ENCODE measurements at places on chromosomes 5 and 9.

- peak; percentile 25 for DNase-seq
Observed at GRCh38 chr5:32443145-32443540, 1.4 kb downstream of the ZFR start.

- DNase-seq, result no peak
Observed at GRCh38 chr5:132203464-132203818, 24.2 kb downstream of the P4HA2 start.

GRCh38 chr5:78245136-78245535, 49.4 kb downstream of the AP3B1 start:
- no peak for DNase-seq

GRCh38 chr5:67373518-67373917, 176.9 kb upstream of the CD180 start:
- no peak for DNase-seq

DNA sequence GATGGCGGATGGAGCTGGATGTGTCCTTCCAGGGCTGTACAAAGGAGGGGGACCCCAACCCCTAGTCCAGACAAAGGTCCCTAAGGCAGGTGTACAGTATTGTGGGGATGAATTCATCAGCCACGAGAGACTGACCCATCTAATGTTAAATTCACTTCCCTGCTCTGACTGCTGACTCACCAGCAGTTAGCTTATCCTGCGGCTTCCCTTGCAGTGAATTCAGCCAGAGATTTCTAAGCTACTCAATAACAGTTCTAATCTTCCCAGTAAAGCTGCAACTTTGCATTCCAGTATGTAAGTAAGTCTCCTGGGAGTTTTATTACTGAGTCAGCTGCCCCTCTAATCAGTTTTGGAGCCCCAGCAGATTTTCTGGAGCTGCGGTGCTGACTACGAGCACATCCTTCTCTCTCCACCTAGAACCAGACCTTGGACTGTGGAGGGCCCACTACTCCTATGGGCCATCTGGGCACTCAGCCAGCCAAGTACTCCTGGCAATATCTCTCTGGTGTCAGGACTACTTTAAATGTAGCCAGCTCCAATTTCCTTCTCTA, 16.1 kb downstream of the B4GALT1 start:
- DNase-seq, result no peak

GRCh38 chr9:98886691-98887229, 56.9 kb upstream of the COL15A1 start:
- no peak for DNase-seq

GRCh38 chr5:68441309-68442073, 225.9 kb downstream of the PIK3R1 start:
- DNase-seq, result peak; percentile 16

DNA sequence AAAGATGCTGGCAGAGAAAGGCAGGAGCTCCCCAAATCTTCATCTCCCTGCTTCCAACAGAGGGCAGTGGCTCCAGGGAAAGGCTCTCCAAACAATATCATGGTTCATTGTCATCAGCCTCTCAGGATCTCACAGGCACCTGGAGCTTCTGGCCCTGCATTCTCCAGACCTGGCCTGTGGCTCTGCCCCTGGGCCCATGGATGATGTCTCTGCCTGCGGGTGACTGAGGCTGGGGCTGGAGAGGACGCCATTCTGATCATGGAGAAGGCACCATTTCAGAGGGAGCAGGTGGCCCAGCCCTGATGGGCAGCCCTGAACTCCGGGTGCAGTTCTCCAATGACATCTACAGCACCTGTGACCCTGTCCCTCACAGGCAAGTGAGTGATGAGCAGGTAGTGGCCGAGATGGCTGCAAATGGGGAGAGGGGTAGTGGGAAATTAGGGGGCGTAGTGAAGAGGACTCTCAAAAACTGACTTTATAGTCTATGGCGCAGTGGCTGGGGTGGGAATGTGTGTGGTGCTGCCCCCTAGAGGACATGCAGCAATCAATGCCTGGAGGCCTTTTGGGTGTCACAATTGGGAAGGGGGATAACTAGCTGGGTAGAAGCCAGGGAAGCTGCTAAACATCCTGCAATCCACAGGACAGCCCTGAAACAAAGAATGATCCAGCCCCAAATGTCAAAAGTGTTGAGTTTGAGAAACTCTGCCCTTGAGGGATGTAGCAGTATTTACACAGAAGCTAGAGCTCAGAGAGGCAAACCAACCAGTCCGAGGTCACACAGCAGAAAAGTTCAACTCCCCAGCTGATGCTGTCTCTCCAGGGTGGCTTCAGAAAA, 3.2 kb downstream of the SH3PXD2B start:
- peak; percentile 41 for DNase-seq

DNA sequence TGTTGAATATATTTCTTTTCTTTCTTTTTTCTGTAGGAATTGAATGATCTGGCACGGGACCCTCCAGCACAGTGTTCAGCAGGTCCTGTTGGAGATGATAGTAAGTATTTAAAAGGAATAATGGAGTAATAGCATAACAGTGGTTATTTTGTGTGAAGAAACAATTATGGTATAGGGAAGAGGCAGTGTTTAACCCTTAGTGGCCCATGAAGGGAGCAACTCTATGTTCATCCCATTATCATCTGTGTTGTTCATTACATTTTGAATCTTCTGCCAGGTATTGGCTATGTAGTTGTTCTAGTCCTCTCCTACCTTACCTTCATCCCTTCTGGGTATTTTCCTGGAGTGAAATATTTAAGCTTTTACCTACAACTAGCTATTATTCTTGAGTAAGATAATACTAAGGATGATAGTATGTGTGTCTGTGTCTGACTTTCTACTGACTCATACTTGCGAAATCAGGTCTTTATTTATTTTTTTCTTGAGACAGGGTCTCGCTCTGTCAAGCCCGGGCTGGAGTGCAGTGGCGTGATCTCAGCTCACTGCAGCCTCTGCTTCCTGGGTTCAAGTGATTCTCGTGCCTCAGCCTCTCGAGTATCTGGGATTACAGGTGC, 39.3 kb downstream of the UBE2D2 start:
- no peak for DNase-seq

DNA sequence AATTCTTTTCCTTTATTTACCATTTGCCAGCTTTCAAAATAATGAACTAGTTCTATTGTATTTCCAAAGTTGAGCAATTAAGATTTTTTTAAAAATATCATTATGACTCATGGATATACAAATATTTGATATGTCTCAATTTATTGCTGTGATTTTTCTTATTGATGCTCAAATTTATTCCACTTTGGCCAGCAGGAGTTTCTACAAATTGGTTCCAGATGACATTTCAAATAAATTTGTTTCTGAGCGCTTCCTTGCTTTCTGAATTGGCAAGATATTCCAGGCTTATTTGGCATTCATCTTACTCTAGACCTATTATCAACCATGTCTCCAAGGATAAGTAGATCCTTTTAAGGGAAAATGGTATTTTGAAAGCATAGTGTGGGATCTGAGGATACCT, 58.5 kb upstream of the TJP2 start:
- no peak for DNase-seq

DNA sequence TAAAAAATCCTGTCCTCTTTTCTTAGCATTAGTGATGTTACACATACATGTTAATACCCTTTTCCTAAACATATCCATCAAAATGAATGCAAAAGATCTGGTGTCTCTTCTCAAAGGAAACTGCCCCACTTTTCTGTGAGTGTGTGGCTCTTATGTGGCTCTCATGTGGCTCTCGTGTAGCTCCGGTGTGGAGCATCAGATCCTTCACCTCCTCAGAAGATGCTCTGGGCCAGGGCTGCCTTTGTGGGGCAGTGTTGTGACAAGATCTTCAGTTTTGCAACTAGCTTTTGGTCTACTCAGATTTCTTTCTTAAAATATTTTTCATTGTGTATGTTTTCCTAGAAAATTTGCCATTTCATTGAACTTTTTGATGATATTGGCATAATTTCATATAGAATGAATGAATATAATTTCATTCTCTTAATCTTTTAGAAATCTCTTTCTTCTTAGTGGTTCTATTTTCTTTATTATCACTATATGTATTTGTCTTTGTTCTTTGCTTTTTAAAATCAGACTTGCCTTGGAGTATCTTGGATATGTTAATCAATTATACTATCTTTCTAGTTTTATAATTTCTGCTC, 19.4 kb downstream of the GARNL3 start:
- peak; percentile 29 for DNase-seq

GRCh38 chr5:161431963-161432362, 114.6 kb downstream of the GABRB2 start:
- DNase-seq, result no peak

- DNase-seq, result no peak
Observed at GRCh38 chr9:135248111-135248510, 160.6 kb downstream of the OLFM1 start.

DNA sequence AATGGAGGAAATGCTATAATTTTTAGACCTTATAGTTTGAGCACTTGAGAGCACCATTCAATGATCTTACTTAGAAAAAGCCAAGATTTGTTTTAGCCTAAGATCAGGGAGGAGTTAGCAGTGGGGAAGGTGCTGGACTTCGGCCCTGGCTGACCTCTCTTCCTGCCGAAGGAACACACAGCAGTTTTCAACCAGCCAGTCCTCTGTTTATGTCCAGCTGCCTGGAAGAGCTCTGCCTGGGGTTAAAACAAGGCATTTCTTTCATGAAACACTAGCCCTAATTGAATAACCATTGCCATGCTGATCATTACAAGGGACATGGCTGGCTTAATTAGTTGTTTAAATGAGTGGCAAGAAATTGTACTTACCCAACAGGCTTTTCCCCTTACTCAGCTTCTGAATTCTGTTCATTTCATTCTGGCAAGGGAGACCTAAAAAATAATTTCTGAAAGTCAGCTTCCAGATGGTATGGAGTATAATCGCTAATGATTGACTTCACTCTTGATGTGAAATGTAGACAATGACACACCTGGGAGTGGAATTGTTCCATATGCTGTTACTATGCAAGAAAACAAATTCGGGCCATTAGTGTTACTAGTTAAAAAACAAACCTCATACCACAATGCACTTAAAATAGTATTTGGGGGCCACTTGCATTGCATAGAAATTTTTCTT, 514.2 kb downstream of the SPOCK1 start:
- no peak for DNase-seq

GRCh38 chr5:149283626-149284480, 12.2 kb downstream of the AFAP1L1 start:
- DNase-seq, result no peak

- DNase-seq, result peak; percentile 46
Observed at GRCh38 chr9:86202338-86202882, 57.0 kb downstream of the C9orf153 start.

DNA sequence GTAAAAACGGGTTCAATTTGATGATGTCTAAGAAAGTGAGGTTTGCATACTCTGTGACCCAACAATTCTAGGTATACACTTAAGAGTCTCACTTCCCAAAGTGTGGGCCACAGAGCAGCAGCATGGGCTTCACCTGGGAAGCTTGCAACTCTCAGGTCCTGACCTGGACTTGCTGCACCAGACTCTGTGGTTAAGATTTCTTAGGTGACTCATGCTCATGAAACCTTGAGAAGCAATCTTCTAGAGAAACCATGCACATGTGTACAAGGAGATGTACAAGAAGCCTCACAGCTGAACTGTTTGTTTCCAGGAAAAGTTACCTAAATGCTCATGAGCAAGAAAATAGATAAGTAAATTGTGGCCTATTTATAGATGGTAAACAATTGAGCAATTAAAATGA, 30.0 kb downstream of the DNAJC21 start:
- DNase-seq, result no peak

DNA sequence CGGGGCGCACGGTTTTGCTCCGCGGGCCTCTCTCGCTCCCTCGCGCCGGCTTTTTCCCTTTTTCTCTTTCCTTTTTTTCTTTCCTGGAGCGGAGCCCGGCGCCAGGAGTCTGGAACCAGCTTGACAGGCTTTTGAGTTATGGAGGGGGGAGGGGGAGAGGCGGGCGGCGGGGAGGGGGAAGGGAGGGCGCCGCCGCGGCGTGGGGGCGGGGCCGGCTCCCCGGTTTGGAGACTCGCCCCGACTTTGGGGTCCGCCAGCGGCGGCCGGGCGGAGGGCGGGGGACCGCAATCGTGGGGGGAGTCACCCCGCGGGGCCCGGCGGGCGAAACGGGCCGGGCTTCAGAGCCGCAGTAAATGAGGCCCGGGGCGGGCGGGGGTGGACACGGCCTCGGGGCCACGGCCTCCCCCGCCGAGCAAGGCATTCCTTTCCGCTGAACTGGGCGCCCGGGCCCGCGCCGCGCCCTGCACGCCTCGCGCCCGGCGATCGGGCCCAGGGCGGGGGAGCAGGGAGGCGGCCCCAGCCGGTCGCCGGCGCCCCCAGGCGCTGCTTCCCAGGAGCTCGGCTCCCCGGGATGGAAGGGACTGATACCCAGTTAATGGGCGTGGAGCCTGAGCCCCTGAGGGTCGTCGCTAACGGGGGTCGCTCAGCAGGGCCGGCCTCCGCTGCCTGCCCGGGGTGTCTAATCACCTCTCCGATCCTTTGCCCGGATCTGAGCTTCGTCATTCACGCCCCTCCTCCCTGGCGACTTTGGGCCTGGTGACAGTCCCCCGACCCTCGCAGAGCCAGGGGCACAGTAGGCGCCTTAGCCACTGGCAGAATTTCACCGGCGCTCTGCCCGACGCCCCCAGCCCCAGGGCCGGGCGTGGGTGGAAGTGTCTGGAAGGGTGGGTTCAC, 138.1 kb downstream of the C9orf50 start:
- DNase-seq, result peak; percentile 57

GRCh38 chr9:117535434-117535833, 120.6 kb upstream of the ASTN2 start:
- no peak for DNase-seq

- DNase-seq, result no peak
Observed at GRCh38 chr9:121685146-121685794, 33.8 kb downstream of the DAB2IP start.

GRCh38 chr9:98428454-98428853, 173.0 kb upstream of the TBC1D2 start:
- no peak for DNase-seq

DNA sequence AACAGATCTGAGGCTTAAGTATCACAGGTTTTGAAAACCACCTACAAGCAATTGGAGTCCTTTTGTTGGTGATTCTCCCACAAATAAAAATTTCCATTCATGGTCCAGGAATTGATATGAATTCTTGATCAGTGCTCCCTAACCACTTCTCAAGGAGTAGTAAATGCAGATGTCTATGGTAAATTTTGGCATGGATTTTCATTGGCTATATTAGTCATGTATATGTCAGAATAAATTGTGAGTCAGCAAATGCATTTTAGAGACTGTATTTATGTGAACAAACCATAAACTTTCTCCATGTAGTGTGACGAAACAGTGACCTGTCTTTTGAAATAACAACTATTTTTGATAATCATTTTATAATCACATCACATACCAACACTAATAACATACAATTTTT, 611.1 kb downstream of the HTR1A start:
- no peak for DNase-seq

DNA sequence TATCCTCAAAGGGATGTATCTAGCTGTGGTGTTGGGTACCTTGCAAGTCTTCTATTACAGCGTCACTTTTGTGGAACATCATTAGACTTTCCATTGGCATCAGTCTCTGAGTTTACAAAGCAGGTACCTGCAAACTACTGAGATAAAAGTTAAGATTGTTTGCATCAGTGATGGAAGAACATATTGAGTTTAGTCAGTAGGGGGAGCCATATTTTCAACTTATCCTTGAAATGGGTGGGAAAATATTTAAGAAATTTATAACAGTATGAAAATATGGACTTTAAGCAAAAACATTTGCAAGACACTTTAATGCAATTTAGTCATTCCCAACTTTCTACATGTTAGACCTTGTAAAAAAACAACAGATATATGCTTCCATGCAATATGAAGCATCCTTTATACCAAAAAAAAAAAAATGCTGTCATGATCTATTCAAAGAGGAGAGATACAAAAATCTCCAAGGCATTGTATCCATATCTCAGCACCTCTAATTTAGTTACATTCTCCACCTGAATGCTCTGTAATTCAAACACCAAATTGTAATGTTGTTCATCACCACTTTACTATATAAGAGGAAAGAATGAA, 98.6 kb upstream of the ADAMTS19 start:
- DNase-seq, result no peak
